ENCODE measurements at places on chromosomes 12 and 14.

GRCh38 chr14:79825046-79825521 lies 386.2 kb downstream of the DIO2 start:
- no peak for DNase-seq

GRCh38 chr12:39327510-39327909 lies 115.4 kb downstream of the KIF21A start:
- DNase-seq: no peak

DNA sequence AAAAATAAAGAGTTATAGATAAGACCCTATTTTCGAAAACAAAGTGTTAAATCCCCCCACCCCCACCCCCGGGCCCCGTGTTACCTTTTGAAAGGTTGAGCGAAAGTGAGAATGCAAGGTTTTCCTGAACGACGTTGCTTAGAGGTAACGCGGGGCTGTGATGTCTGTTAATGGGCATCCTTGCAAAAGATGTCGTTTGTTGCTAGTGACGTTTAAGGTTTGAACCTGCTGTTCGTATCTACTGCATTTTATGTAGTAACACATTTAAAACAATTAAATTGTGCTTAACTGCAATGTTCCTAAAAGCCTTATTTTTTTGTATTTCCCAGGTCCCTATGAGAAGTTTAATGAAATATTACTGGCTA lies 1.2 kb downstream of the CPSF6 start:
- DNase-seq: no peak

DNA sequence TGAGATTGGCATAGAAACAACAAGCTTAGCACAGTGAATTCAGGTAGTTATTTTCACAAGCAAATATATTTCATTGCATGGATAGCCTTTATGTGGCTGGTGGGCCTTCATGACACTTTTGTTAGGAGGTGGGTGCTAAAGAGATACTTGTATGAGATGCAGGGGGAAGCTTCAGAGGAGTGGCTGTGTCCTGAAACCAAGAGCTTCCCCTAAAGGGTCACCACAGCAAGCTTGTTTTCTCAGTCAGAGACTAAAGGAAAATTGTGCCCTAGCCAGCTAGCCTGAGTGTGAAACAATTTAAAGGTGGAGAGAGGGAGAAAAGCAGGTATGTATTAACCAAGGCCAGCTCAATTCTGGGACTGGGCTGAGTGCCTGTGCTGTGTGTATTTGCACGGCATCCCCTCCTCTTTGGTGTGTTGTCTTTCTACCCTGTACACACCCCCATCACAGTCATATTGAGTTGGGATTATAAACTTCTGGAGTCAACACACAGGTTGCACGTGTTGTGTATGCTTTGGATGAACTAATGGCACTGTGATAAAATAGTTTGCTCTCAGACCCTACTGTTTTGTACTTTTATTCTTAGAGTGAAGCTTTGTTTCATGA lies 79.2 kb downstream of the RASSF8 start:
- DNase-seq: no peak

GRCh38 chr14:24664366-24664765 lies 30.4 kb upstream of the GZMB start:
- no peak for DNase-seq

- DNase-seq: peak; percentile 71
Measured at GRCh38 chr12:92505254-92506231, 197.2 kb upstream of the PLEKHG7 start.

DNA sequence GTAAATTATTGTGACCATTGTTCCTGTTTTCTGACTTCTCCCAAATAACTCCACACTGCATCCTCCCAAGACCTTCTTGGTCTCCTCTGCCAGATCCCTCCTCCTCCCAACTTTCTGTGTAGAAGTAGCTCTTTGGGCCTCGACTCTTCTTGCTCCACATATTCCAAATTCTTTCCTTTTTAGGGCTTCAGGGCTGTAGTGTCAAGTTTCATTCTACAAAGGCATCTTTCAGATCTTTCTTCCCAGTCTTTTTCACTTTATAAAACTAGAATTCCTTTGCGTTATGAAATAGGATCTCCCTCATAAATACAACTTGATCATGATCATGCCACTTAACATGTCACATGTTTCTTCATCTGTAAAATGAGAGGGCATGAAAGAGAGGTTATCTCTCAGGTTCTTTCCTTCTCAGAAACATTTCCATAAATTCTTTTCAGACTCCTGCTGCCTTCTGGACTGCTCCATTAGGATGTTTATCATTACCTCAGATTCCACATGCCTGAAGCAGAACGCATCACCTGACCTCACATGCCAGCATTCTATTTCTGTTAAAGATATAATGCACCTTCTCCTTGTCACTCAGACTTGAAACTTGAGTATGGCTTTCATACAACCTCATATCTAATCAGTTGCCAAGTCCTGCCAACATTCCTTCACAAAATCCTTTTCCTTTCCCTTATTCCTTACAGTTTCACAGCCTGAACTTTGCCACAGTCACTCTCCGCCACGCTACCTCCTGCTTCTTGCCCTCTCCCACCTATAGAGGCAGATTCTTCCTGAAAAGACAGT lies 8.5 kb downstream of the SLC38A1 start:
- no peak for DNase-seq

- DNase-seq: no peak
Measured at GRCh38 chr14:68793734-68794129, 865 bp upstream of the ZFP36L1 start.

- DNase-seq: no peak
Measured at GRCh38 chr12:1758887-1759286, 61.5 kb upstream of the LRTM2 start.

DNA sequence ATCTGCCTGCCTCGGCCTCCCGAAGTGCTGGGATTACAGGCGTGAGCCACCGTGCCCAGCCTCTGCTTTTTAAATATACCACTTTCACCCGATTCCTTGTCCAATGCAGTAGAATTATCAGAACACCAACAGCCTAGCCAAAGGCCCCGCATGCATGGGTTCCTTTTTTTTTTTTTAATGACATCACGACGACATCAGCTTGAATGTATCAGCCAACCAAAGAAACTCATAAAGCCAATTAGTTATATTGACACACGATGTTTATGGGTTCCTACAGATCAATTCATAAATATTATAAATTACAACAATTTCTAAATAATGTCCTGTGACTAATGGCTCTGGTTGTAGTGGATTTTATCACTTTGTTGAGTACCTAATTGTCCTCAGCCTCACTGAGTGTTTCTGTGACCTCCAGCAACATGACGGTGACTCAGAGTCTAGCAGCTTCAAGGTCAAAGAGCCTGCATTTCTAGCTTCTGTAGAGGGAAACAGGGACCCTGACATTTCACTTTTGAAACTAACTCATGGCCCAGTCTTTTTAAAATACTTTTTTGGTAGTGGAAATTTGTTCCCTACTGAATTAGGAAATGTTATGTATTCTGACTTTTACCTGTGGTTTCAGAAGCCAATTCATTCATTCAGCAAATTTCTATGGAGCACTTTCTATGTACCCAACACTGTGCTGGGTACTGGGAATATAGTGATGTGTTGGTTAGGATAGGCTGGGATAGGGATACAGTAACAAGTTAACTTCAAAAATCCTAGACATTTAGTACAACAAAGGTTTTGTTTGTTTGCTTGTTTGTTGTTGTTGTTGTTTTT lies 144.1 kb downstream of the SUDS3 start:
- DNase-seq: no peak

DNA sequence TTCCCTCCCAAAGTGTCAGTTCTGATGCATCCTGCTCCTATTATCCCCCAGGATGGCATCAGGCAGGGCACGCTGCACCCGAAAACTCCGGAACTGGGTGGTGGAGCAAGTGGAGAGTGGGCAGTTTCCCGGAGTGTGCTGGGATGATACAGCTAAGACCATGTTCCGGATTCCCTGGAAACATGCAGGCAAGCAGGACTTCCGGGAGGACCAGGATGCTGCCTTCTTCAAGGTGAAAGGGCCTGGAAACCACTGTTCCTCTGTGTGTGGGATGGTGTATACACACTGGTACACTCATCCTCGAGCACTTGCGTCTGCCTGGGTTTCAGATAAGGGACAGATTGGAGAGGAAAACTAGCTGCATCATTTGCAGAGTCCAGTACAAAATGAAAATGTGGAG lies 1.0 kb downstream of the IRF9 start:
- no peak for DNase-seq

- no peak for DNase-seq
Measured at GRCh38 chr12:48017496-48017895, 13.2 kb upstream of the COL2A1 start.

GRCh38 chr12:108635201-108635996 lies 1.7 kb upstream of the SELPLG start:
- DNase-seq: peak; percentile 49

GRCh38 chr14:68939893-68940613 lies 39.0 kb downstream of the ACTN1 start:
- DNase-seq: no peak

GRCh38 chr12:126493366-126494108 lies 1428.3 kb downstream of the AACS start:
- no peak for DNase-seq

GRCh38 chr12:77606348-77606747 lies 224.3 kb upstream of the NAV3 start:
- no peak for DNase-seq

- no peak for DNase-seq
Measured at GRCh38 chr14:43792980-43793379, 714.1 kb downstream of the FSCB start.

DNA sequence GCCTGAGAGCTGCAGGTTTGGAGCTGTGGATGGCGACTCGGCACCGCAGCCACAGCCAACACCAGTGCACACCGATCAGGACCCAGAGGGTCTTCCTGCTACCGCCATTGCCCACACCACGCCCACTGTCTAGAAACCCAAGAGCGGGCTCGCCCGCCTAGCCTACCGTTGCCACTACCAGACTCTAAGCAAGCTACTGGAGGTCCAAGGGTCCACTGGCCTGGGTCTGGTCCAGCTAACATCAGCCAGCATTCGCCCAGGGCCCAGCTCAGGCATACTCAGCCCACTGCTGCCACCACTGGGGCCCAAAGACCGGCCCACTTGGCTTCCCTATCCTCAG lies 30.5 kb upstream of the MON2 start:
- no peak for DNase-seq

GRCh38 chr12:11170810-11171144 lies 217 bp upstream of the SMIM10L1 start:
- DNase-seq: no peak

- DNase-seq: no peak
Measured at GRCh38 chr14:85075694-85076476, 454.1 kb upstream of the FLRT2 start.

Data from inflammatory macrophage treated with lipopolysaccharide for 1 hour (primary cell).